ENCODE measurements at places on chromosomes 16 and 17.

DNA sequence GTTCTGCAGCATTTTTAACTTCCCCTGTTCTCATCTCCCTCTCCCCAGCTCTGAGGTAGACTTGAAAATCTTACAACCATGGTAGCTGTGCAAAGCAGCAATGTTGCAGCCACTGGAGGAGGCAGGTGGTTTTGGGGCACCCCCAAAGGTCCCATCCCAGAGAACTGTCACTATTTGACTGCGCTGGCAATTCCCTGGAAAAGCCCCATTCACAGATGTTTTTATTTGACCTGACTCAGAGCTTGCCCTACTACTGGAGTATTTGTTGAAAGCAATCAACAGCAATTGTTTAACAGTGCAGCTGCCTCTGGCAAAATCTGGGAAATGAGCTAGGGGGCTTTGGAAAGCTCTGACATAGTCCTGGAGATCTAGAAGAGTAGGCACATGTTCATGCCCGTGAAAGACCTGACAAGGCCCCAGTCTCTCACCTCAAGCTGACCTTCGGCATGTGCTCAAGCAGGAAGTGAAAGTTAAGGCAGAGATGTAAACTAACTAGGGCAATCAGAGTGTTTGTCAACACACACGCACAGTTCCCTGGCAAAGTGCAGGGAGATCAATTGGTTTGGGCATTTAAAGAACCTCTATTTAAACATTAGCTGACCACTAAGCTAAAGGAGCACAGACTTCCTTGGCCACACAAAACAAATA is 19.7 kb upstream of the PIK3R5 start:
- DNase-seq, result no peak

GRCh38 chr16:30951193-30951592 is 2.3 kb downstream of the ORAI3 start:
- DNase-seq, result no peak

GRCh38 chr16:51490866-51491265 is 339.8 kb upstream of the SALL1 start:
- DNase-seq, result no peak

GRCh38 chr16:3804426-3805016 is 76.0 kb downstream of the CREBBP start:
- no peak for DNase-seq

DNA sequence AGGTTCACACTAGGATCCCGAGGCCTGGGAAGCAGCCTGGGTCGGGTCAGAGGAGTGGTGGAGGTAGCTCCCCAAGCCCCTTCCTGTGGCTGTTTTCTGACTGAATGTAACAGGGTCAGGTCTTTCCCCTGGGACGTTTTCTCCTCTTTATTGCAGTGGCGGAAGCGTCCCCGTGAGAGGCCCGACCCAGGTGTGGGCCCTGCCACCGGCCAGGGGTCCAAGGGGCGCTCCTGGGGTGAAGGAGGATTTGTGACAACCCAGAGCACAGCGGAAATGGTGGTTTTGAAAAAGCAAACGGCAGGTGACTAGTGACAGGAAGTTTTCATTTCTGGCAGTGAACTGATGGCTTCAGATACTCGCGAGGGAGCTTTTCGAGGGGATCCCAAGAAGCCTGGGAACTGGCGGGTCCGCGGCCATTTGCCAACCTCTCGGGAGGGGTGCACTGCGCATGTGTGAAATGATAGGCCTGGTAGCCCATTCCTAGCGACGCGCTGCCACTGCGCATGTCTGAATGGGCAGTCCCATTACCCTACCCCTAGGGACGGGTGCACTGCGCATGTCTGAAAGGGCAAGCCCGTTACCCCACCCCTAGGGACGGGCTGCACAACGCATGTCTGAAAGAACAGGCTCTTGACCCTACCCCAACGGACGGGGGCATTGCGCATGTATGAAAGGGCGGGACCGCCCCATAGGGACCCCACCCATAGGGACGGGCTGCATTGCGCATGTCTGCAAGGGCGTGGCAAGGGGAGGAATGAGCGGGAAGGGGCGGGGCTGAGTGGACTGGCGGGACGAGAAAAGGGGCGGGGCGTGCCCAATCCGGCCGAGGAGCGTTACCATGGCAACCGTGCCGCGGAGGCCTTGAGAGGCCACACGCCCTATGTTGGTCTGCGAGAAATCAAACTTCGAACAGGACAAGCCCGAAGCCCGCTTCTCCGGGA is 1747.9 kb downstream of the TP53TG3F start:
- DNase-seq, result no peak

- DNase-seq, result no peak
Observed at GRCh38 chr17:34369571-34369970, 6.5 kb upstream of the CCL1 start.

- DNase-seq, result no peak
Observed at GRCh38 chr16:80981103-80981502, 25.6 kb downstream of the CMC2 start.

GRCh38 chr17:30248786-30249185 is 13.3 kb upstream of the SLC6A4 start:
- no peak for DNase-seq

DNA sequence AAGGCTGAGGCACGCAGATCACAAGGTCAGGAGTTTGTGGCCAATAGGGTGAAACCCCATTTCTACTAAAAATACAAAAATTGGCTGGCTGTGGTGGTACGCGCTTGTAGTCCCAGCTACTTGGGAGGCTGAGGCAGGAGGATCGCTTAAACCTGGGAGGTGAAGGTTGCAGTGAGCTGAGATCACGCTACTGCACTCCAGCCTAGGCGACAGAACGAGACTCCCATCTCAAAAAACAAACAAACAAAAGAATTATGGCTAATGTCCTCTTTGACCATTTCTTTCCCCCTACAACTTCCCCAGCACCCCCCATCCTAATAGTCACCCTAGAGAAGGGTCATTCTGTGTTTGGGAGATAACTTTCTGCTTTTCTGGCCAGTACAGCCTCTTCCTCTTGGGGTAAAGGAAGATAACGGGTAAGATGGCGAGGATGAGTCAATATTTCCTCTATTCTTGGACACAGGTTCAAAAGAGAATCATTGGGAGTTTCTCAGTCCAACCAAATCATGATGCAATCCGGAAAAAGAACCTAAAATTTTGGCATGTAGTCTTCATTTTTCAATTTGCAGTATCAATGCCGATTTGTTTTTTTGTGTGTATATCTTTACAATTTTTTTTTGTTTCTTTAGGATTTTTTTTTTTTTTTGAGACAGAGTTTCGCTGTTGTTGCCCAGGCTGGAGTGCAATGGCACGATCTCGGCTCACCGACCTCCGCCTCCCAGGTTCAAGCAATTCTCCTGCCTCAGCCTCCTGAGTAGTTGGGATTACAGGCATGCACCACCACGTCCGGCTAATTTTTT is 107.6 kb upstream of the MED13 start:
- no peak for DNase-seq

DNA sequence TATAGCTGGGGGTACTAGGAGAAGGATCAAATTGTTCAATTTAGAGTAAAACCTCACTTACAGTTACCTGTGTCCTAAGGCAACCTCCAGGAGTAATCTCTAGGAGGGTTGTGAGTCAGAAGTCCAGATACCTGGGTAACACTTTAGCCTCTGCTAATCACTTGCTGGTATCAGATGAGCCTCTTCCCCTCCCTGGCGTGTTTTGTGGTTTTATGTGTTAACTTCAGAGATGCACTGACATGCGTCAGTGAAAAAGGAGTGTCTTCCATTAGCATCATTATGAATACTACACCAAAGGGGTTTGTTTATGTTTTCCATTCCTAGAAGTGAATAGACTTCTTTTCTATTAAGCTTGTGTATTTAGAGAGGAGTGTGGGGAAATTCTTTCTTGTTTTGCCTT is 208.2 kb downstream of the FTO start:
- DNase-seq, result no peak

DNA sequence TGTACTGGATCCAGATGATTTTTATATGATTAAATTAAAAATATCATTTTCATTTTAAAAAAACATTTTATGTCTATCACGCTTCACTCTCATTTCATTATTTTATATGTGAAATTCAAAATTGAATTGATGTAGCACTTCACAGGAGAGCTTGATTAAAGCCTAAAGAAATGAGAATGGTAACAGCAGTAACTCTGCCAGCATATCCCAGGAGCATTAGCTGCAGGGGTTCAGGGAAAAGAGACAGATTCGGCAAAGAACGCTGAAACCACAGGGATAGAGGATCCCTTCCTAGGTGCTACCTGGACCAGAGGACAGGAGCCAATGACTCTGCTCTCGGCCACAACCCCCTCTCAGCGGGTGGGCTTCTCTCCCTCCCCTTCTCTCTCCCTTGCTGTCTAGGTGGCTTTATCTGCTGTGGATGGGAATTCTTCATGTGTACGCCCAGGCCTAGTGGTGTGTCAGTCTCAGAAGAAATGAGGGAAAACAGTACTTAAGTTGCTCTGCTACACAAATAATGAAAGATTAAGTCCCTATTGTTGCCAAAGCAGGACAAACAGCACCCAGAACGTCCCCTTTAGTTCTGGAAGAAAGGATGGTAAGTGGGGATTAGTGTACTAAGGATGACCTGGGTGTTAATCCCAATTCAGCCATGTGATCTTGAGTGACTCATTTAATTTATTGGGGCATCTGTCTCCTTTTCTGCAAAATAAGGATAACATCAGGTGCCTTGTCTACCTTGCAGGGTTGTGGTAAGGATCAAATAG is 123.3 kb downstream of the CDK5R1 start:
- DNase-seq, result peak; percentile 67

DNA sequence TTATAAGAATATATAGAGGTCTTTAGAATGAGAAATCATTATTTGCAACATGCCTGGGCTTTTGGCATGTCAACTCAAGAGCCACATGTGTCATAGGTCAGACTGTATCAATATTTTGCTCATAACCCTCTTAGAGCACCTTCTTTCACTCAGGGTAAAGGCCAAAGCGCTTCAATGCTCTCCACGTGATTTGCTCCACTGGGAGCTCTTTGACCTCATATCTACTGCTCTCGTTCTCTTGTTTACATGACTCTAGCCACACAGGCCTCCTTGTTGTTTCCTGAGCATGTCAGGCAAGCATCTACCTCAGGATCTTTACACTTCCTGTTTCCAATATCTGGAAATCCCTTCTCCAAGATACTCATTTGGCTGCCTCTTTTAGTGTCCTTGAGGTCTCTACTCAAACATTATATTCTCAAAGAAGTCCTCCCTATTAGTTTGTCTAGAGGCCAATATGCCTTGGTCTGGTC is 148.4 kb downstream of the TOX3 start:
- no peak for DNase-seq

DNA sequence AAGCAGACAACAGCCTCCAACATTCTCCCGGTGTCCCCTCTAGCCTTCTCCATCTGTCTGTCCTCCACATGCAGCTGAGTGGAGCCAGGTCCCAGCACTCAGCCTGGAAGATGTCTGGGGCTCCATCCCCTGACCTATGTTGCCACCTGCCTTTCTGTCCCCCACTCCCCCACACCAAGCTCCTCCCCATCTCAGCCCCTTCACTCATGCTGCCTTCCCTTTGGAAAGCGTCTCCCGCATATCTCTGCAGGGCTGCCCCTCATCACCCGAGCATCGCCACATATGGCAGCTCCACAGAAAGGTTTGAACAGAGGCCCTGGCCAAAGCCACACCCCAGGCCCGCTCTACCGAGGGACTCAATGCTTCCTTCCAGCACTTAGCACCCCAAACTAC is 24.2 kb downstream of the NSMCE1 start:
- DNase-seq, result no peak

DNA sequence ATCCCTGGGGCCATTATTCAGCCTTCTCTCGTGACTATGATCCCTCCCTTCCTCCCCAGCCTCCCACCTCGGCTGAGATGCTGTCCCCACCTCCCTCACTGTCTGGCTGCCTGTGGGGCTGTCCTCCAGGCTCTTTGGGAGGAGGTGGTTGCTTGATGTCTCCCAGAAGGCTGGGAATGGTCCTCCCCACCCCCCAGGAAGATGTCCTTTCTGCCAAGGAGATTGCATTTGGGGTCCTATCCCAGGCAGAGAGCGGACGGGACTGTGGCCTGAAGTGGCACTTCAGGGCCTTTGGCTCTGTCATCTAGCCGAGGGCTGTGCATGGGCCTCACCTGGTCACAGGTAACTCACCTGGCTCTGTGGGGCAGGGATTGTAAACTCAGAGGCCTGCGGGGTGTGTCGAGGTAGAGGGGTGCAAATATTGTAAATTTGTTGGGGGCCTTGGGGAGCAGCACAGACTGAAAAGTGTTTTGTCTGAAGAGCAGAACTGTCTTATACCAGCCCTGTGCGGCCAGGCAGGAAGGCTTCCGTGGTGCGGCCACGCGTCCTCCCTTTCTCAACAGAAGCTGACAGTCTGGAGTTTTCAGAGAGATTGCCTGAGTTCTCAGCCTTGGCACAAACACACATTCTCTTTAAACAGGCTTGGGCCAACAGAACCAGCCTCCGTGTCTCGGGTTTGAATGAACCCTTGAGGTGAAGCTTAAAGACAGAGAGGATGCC is 177.9 kb downstream of the SEC14L1 start:
- peak; percentile 31 for DNase-seq

DNA sequence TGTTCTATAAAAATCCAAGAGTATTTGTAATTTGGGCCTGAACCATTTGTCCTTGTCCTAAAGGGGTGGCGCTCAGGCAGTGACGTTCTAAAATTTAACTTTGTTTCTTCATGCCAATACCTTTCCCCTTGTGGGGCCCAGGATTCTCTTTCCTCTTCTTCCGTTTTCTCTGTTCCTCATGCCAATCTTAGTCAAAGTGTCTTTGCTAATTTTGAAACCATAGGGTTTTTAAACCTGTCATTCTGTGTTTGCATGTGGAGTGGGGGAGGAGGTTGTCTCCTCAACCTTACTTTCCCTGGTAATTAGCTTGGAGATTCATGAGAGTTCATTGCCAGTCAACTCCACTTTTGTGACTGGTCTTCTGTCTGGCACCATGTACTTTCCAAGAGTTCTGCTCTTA is 337.1 kb downstream of the MAF start:
- DNase-seq, result no peak

DNA sequence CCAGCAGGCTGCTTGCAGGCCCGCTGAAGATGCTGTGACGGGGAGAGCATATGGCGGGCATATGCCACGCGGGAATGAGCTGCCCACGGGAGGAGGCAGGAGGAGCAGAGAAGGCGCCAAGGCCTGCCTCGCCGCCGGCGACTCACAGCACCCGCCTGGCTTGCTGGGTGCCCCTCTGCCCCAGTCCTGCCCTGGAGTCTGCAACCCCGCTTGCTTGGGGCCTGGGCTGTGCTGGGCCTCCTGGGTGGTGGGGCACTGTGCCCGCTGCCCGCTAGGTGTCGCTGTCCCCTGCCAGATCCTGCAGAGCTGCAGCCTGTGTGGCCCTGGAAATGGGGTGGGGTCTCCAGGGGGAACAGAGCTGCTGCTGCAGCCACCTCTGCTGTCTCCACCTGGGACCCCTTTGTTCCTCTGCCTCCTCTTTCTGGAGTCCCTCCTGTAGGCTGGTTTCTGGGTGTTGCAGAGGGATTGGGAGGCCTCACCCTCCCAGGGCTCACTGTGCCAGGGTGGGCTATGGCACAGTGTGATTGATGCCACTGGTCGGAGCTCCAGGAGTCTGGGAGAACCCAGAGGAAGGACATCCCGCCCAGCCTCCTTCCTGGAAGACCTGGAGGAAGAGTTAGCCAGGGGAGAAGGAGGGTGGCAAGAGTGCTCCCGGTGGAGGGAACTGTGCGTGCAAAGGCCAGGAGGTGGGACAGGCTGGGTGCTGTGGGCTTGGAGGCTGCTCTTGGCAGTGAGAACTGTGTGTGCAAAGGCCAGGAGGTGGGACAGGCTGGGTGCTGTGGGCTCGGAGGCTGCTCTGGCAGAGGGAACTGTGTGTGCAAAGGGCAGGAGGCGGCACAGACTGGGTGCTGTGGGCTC is 141.0 kb upstream of the CIBAR2 start:
- peak; percentile 89 for DNase-seq

- no peak for DNase-seq
Observed at GRCh38 chr16:88930716-88931115, 46.3 kb downstream of the CBFA2T3 start.

- no peak for DNase-seq
Observed at GRCh38 chr17:62929320-62929719, 36.7 kb upstream of the TANC2 start.

All from D341Med (cell line).